Umbilical cord (tissue), 2 donors: ENCODE measurements at places on chromosomes 11 and 22.

GRCh38 chr11:20671856-20672546, 2.6 kb downstream of the NELL1 start:
- no peak for DNase-seq

DNA sequence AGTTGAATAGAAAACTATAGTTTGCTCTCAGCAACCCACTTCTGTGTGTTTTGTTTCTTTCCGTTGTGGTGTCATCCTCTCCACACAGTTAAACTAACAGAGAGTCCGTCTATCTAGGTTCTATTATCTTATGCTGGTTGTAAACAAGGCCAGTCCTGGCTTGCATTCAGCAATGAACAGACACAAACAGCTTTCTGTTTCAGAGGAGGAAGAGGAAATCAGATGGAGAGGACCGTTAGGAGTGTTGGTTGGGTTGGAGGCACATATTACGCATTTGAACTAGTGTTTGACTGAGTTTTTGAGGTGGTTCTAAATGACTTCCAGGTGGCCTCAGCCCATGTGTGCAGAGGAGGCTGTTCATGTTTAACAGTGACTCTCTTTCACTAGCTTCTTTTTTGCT, 129.5 kb upstream of the SORL1-AS1 start:
- DNase-seq, result no peak

- DNase-seq, result no peak
Measured at GRCh38 chr11:57380975-57381374, at the start of gene PRG3. TSS of gene PRG3 (minus strand) at chr11:57381150. CDS start at chr11:57380708, 442 bp downstream.

DNA sequence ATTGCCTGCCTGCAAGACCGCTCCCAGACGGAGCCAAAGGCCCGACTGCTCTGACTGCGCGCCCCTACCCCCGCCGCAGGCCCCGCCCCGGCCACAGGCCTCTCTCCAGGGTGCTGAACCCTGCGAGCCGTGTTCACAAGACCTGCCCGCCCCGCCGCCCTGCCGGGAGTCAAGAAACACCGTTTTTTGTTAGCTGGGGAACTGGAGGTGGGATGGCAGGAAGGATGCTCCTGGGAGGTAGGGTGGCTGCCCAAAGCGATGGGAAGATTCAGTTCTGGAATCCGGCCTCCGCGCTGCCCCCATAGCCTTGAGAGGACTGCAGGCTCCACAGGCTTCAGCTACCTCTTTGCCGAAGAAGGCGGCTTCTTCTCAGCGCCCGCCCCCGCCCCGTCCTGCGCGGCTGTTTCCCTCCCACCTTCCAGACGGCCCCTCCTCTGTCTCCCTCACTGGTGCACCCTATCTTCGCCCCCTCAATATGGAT, 2.7 kb upstream of the PDE2A start:
- peak; percentile 71 for DNase-seq

GRCh38 chr22:40491990-40492631, 121.7 kb downstream of the SGSM3 start:
- DNase-seq, result peak; percentile 80
